ENCODE measurements at places on chromosomes 2 and 18. TPM values are rescaled to one million over a fixed set of nuclear protein-coding genes. Genes with fewer than 3 reads are reported as not detected.

DNA sequence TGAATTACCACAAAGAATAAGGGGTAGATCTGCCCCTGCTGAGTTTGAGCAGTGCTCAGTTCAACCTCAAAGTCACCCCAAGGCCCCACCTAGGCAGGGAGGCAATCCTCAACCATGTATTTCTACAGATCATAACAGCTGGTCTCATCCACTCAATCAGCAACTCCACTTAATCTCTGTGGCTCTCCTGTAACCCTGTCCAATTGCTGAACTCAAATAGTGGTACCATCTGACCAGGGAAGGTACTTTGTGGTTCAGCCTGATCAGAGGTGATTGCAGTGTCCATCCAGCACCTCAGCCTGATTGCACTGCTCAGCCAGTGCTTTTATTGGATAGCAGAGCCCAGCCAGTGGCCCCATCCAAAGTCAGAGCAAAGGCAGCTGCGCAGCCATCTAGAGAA lies 91.0 kb upstream of the SLC4A10 start:
- no peak for DNase-seq

- DNase-seq = peak; percentile 31
Observed at GRCh38 chr2:168660870-168661862, 141.3 kb upstream of the NOSTRIN start.

GRCh38 chr2:145563741-145564615 lies 1044.1 kb upstream of the ZEB2 start:
- DNase-seq = no peak

UPP2 gene
- not detected for polyA plus RNA-seq

DNA sequence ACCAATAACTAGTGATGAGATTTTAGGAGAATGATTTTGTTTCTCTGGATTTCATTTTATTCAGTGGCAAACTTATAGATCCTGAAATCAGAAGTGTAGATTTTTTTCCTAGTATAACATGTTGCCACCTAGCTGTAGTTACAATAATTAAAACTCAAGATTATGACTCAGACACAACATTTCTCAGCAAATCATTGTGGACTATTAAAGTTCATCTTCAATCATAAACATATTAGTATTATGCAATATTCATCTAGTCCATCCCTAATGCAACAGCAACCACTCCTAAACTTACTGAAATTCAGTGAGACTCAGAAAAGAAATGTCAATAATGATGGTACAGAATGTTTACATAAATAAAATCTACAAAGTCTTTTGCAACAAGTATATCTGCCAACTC lies 51.3 kb downstream of the USP34 start:
- DNase-seq = no peak

GRCh38 chr2:69588403-69588802 lies 55.1 kb downstream of the AAK1 start:
- no peak for DNase-seq

DNA sequence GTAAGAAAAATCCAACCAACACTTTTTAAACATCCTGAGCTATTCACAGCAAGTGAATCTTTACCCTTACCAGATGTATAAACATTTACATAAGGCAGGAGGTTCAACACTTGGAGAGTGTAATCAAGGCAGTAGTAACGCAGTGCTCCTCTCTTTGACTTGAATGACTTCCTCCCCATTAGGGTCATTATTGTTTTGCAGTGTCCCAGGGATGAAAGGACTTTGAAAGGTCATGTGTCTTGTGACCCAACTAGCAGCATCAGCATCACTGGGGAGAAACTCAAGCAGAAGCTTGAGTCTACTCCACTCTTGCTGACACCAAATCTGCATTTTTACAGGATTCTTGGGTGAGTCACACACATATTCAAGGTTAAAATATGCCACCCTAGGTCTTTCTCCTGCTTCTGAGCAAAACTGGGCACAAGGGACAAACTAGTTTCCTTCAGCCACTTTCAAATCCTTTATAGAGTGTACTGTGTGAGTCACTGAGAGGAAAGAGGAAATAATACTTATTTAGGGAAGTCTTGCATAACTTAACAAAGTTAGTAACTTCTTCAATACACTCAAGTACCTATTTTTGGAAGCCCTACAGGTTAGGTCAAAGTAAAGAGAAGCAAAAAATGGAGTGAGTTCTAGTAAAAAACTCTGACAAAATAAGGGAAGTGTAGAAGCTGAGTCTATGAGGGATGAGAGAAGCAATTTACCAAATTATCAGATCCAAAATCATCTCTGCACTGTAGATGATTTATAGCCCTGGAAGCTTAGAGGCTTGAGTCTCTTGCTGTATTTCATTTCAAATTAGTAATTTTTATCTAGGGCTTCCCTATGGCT lies 51.0 kb upstream of the EML4 start:
- DNase-seq = no peak
